AG09319 (cell line): ENCODE measurements at places on chromosomes 3 and 15.

- no peak for DNase-seq
These were observed 7.4 kb downstream of the A4GNT start for GRCh38 chr3:138124706-138125355.

DNA sequence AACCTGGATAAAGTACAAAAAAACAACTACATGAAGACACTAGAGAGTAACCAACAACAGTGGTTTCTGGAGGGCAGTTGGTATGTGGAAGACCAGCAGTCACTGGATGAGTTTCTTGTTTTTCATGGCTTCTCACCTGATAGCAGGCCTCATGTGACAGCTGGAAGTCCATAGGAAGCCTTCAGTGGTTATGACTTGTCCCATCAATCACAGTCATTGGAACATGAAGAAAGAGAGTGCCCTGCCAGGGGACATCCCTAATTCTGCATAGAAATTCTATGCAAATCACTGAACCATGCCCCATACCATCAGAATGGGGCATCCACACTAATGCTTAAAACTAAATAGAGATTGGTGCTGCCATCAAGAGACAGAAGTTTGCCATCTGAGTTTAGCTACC is 81.6 kb downstream of the AKAP13 start:
- DNase-seq: no peak

GRCh38 chr15:101255615-101256241 is 3.9 kb upstream of the CHSY1 start:
- DNase-seq: no peak

DNA sequence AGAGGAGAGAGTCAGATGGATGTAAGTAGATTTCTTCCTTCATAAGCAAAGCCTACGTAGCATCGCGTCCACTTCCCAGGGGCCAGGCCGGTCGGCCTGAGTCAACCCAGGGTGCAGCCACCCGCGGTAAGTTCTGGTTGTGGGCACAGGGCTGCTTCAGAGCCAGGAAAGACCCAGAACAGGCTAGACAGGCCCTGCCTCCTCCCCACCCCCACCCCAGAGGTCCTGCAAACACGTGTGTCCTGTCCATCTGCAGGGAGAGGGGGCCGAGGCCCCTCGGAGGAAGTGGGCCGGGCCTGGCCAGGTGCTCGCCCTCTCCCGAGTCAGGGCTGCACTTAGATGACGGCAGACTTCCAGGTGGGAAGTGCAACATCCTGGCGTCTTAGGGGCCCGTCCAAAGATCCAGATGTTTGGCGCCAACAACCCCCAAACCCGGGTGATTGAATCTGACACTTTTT is 100.8 kb upstream of the ALDH1A3 start:
- no peak for DNase-seq

DNA sequence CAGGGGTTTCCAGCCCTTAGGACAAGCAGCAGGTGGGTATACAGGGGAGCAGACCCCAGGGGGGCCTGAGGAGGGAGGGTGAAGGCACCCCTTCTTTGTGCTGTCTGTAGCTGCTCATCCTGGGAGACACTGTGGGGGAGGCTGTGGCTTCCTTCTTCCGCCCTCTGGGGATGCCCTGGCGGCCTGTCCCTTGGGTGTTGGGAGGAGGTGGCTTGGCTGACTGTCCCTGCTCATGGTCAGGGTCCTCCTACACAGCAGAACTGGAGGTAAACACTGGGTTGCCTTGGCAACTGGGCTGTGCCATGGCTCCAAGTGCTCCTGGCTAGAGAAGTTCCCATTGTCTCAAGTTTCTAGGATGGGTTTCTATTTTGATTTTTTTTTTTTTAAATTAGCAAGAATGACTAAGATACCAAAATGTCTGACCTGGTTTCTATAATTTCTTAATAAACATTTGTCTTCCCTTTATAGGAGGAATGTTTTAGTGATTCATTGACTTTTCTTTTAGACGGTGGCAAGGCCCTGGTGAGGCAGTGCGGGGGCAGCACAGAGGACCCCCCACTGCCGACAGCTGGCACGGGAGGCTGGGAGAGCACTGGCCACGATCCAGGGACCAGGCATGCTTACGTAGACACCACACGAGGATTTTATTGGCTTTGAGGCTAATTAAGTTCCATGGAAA is 12.4 kb downstream of the KLF13 start:
- DNase-seq: peak; percentile 73

GRCh38 chr15:88299497-88299896 is 43.0 kb upstream of the NTRK3 start:
- DNase-seq: no peak

- DNase-seq: peak; percentile 24
These were observed 37.4 kb downstream of the ZNF860 start for GRCh38 chr3:32018757-32019564.

DNA sequence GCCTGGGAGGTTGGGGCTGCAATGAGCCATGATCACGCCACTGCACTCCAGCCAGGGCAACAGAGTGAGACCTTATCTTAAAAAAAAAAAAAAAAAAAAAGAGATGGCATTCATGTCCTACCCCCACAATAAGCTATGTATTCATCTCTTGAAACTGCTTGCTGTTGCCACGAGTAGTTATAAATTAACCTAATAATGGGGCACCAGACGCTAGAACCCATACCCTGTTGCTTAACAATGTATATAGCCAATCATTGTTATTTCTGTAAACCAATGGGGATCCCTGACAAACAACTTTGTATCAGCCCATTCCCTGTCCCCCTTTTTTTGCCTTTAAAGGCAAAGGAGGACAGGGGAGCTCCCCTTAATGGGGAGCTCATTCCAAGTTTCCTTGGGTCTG is 2.8 kb upstream of the LACTB start:
- DNase-seq: no peak

- peak; percentile 85 for DNase-seq
These were observed 300.0 kb upstream of the TPM1 start for GRCh38 chr15:62742409-62743171.

DNA sequence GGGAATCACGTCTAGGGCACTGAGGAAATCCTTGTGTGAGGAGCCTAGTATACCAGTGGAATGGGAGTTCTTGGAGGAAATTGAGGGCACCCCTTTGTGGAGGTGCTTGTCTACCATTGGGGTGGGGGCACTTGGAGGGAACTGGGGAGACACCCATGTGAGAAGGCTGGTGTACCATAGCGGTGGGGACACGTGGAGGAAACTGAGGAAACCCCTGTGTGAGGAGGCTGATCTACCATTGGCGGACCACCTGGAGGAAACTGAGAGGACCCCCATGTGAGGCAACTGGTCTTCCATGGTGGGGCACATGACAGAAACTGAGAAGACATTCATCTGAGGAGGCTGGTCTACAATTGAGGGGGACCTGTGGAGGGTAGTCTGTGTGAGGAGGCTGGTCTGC is 164.5 kb downstream of the FBLN2 start:
- DNase-seq: no peak
